Neural cell (in vitro differentiated cells): ENCODE measurements at places on chromosomes 13 and 19. TPM values are rescaled to one million over a fixed set of nuclear protein-coding genes. Genes with fewer than 3 reads are reported as not detected.

Gene PGLYRP2
- polyA plus RNA-seq = not detected in 2 replicates

Gene PRX
- 0.20 and 0.36 TPM in 2 replicates for polyA plus RNA-seq

Gene ERICH6B
- polyA plus RNA-seq = not detected in 2 replicates

Gene KLF5
- polyA plus RNA-seq = 0.14 and 0.26 TPM in 2 replicates

Gene OR10H2
- polyA plus RNA-seq = not detected in 2 replicates

Gene MUC16
- polyA plus RNA-seq = not detected in 2 replicates

Gene BCL3
- 0.48 and 1.6 TPM in 2 replicates for polyA plus RNA-seq

Gene KLK4
- polyA plus RNA-seq = not detected in 2 replicates

Gene IRF3
- polyA plus RNA-seq = 31.3 and 39.4 TPM in 2 replicates

Gene SYNGR4
- not detected in 2 replicates for polyA plus RNA-seq

Gene GTPBP3
- 23.2 and 25.6 TPM in 2 replicates for polyA plus RNA-seq

Gene OR10H1
- not detected in 2 replicates for polyA plus RNA-seq

Gene CGB8
- polyA plus RNA-seq = not detected in 2 replicates

Gene PLIN5
- 1.0 and 1.3 TPM in 2 replicates for polyA plus RNA-seq

Gene WBP4
- 13.8 and 19.0 TPM in 2 replicates for polyA plus RNA-seq

Gene ICAM1
- polyA plus RNA-seq = not detected in 2 replicates

Gene DZIP1
- 32.1 and 35.3 TPM in 2 replicates for polyA plus RNA-seq

Gene CEBPA
- polyA plus RNA-seq = 1.6 and 2.6 TPM in 2 replicates

Gene ZNF491
- 26.0 and 29.8 TPM in 2 replicates for polyA plus RNA-seq

Gene FAM83E
- polyA plus RNA-seq = 0.73 and 1.2 TPM in 2 replicates

Gene ZNF541
- not detected in 2 replicates for polyA plus RNA-seq

Gene FGF9
- 27.2 and 29.4 TPM in 2 replicates for polyA plus RNA-seq

Gene CNMD
- 2.2 TPM in 1 of 2 replicates, not detected in the other for polyA plus RNA-seq

Gene ZNF350
- polyA plus RNA-seq = 7.9 and 14.8 TPM in 2 replicates

Gene CACNG7
- polyA plus RNA-seq = 27.8 and 37.0 TPM in 2 replicates

Gene MYO1F
- 0.40 TPM in 2 replicates for polyA plus RNA-seq
